Esophagus squamous epithelium (tissue), 5 donors: ENCODE measurements at places on chromosomes 3 and 15. TPM values are rescaled to one million over a fixed set of nuclear protein-coding genes. Genes with fewer than 3 reads are reported as not detected.

DNA sequence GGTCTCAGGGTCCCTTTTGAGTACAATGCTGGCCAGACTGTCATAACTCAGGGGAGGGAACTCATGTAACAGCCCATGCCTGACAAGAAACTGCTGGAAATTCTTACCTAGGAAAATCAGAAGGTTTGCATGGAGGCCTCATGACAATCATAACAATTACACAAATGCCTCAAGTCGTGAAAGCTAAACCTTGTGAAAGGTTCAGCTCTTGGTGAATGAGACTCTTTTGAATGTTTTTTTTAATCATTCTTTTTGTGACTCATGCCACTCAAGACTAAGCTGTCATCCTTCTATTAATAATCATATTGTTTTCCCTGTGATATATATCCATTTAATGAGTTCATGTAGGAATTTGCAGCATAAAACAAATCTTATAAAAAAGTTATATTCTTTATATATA, 61.4 kb upstream of the LEKR1 start:
- H3K36me3 ChIP-seq = no peaks in the 10 kb centered on the region
- peaks cover 6% of the 10 kb centered on the region for H3K4me1 ChIP-seq
- H3K27ac ChIP-seq = no peak overlapping the region
- DNase-seq = no peak
- no peak overlapping the region for H3K4me3 ChIP-seq

GRCh38 chr3:113274425-113275257, 63.3 kb downstream of the BOC start:
- H3K4me1 ChIP-seq = peaks cover 6% of the 10 kb centered on the region
- H3K4me3 ChIP-seq = no peak overlapping the region
- H3K36me3 ChIP-seq = peaks cover 13% of the 10 kb centered on the region
- H3K27me3 ChIP-seq = no peaks in the 10 kb centered on the region

DNA sequence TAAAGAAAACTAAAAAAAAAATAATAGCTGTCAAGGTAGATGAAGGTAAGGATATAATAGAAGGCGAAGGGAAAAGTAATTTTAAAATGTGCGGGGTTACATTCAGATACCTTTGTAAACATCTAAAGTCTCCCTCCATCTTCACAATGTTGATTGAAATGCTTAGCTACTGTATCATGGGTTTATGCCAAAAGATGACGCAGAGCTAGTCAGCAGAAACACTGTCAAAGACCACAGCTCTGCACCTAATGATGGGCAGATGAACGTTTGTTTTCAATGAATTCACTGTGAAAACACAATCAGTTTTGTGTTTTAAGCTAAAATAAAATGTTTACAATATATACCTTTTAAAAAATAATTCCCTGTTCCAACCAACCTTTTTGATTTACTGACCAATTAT, 61.2 kb downstream of the RFTN1 start:
- no peaks in the 10 kb centered on the region for H3K36me3 ChIP-seq
- no peaks in the 10 kb centered on the region for H3K4me1 ChIP-seq
- H3K27me3 ChIP-seq = no peaks in the 10 kb centered on the region

- peak overlapping the region; percentile 13 for H3K27ac ChIP-seq
- no peak for DNase-seq
- no peaks in the 10 kb centered on the region for H3K4me1 ChIP-seq
- H3K36me3 ChIP-seq = no peaks in the 10 kb centered on the region
Measured at GRCh38 chr3:140180603-140181002, 245.6 kb downstream of the CLSTN2 start.

SKOR1 gene
- 0.09 TPM for total RNA-seq
